ENCODE measurements at places on chromosomes 7 and 10. TPM values are rescaled to one million over a fixed set of nuclear protein-coding genes. Genes with fewer than 3 reads are reported as not detected.

Gene FOXP2
- 9.8 TPM for polyA plus RNA-seq

Gene GIMAP8
- 8.2 TPM for polyA plus RNA-seq

Gene AGMO
- polyA plus RNA-seq = 0.79 TPM

GRCh38 chr7:107960272-107960671 is 42.7 kb downstream of the LAMB1 start:
- no peak for DNase-seq

DNA sequence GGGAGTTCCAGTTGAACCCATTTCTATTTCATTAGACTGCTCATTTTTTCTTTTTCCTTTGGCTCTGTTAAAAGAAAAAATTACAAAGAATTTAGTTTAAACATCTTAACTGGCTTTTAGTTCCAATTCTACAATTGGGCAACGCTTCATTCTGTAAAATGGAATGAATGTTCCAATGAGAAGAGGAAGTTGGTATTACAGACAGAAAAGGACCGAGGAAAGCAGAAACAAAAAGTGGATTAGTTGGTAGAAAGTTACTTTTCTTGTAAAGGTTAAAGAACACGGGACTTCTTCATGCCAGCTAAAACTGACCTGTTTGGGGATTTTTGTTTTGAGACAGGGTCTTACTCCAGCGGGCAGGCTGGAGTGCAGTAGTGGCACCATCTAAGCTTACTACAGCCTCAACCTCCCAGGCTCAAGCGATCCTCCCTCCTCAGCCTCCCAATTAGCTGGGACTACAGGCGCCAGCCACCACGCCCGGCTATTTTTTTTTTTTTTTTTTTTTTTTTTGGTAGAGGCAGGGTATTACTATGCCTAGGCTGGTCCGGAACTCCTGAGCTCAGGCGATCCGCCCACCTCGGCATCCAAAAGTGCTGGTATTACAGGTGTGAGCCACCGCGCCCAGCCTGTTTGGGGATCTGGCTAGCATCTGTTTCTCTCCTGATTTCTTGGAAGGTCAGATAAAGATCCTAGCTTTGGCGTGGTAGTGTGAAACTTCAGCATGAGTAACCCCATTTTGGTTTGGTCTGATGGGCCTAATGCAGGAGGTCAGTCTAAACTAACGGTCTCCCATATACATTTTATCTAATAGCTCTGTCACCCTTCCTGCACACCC is 1.3 kb upstream of the VDAC2 start:
- DNase-seq = no peak

All from left renal cortex interstitium (tissue), 4 donors.